Cerebellar nuclear complex (tissue), 1 donor: ENCODE measurements at places on chromosomes 2 and 18.

DNA sequence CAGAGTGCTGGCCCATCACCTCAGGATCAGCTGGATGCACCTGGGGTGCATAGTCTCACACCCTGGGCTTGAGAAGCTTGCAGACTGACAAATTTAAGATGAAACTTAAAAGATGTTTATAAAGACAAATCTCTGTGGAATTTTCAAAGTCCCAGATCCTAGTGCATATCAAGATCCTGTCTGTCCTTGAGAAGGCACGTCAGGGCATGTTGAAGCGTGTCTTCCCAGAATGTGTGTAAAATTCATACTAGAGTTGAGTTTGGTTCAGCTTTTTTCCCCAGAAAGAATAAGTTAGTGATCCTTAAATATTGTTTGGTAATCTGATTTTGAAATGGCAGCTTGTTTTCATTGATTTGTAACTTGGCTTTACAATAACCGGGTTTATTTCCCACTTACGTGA is 27.5 kb downstream of the INSIG2 start:
- no peak for DNase-seq

GRCh38 chr2:37886745-37887144 is 38.3 kb upstream of the RMDN2 start:
- no peak for DNase-seq

DNA sequence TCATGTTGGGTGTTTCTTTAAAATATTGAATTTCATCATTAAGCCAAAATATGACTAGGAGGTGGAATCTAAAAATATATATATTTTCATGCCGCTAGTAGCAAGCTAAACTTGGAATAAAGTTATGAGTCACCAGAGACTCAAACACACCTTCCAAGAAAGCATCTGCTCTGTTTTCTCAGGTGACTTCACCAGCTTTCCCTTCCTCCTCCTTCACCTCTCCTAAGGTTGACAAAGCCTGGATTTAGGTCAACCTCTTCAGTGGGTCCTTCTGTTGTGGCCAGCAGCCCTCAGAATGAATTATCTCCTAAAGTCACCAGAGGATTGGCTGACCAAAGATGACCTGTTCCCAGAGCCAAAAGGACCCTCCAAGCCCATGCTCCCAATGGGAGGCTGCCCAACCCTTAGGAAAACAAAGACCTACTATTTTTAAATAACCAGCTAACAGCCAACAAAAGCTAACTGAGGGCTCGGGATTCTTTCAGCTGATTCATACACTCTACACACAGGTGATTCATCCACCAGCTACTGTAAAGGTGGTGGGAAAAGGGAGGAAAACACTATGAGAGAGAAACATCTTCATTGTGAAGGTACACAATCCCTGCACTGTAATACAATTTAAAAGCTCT is 113.9 kb downstream of the MYO5B start:
- no peak for DNase-seq

- no peak for DNase-seq
These were observed 77.1 kb upstream of the GALNT5 start for GRCh38 chr2:157180359-157180758.

- no peak for DNase-seq
These were observed 17.6 kb downstream of the CTNNA2 start for GRCh38 chr2:79530443-79530842.
